Cortex of kidney (tissue), 1 donor: ENCODE measurements at places on chromosomes 4 and X.

DNA sequence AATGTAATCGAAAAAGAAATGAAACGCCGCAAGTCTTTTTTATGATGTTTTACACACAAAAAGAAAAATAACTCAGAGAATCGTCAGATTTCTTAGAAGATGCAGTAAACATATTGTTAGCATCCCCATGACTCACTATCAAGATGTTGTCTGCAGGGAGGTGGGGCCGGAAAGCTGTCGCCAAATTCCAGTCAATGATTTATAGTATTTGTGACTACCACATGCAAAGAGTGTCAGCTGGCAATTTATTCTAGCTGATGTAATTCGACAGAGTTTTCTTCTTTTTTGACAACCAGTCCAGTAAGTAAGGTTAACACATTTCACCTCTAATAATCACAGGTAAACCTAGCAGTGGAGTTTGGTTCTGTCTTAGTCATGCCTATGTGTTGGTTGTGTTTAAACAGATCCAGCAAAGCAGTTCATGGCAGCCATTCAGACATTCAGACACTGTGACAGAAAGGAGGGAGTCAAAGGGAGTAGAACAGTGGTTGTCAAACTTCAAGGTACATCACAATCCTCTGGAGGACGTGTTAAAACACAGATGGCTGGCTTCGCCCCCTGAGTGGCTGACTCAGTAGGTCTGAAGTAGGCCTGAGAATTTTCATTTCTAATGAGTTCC is 19.8 kb upstream of the PPP1R2C start:
- no peak for DNase-seq

DNA sequence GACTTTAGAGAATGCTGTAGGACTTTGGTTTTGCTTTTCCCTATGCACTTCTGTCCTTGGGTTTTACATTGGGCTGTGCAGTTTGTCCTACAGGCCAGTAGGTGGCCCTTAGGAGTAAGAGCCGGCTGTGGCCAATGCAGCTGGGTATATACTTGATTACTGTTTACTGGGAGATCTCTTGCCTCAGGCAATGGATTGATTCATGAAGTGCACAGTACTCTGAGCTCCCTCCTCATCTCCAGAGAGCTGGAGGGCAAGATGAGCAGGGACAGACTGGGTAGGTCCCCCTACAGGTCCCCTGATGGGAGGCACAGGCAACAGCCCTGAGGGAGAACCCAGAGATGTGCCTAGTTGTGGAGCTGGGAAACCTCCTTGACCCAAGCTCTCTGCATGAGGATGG is 103.8 kb upstream of the QRFPR start:
- DNase-seq: no peak

DNA sequence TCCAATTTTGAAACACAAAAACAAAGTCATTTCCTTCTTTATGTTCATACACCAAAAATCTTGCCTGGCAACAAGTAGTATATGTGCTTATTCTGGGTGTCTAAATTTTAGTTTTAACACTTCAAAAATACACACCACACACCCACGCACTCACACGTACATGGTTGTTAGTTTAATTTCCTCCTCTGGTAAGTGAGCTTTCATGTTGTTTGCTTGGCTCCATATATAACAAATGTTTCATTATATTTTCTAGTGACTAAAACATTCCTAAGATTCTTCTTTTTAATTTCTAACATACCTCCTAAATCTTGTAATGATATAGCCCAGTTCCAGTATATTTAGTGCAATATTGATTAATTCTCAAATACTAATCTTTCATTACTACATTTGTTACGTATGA is 80.9 kb downstream of the PRDM5 start:
- no peak for DNase-seq

DNA sequence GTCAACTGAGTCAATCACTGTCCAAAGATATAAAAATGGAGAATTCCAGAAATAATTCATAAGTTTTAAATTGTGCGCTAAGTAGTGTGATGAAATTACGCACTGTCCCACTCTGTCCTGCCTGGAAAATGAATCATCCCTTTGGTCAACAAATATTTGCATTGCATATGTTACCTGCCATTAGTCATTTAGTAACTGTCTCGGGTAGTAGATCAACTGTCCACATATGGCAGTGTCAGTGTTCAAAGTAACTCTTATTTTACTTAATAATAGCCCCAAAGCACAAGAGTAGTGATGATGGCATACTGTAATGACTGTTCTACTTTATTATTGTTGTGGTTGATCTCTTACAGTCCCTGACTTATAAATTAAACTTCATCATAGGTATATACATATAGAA is 3.4 kb downstream of the YTHDC1 start:
- no peak for DNase-seq

DNA sequence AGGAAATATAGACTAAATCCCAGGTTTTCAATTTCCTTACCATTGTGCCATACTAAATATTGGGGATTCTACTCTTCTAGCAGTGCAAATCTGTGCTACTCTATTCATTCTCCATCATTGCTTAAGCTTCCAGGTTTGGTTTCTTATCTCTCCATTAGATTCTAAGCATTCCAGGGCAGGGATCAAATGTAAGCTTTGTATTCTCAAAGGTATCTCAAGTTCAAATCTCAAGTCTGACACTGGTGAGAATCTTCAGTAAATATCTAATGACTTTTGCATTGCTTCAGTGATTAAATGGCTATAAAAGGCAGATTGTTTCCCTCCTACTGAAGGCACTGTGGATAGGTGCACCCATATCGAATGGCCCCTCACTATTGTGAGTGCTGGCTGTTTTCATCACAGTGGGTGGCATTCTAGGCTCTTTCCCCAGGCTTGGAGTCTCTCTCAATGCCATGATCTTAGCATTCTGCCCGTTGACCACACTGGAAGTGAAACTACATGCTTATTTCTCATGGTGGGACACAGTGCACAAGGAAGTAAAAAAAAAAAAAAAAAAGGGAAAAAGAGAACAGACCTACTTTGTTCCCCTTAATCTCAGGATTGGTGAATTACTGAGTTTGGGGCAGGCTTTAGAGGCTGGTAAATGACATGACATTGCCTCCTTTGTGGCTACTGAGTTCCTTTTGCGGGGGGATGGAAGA is 28.7 kb downstream of the FAM9C start:
- DNase-seq: no peak

DNA sequence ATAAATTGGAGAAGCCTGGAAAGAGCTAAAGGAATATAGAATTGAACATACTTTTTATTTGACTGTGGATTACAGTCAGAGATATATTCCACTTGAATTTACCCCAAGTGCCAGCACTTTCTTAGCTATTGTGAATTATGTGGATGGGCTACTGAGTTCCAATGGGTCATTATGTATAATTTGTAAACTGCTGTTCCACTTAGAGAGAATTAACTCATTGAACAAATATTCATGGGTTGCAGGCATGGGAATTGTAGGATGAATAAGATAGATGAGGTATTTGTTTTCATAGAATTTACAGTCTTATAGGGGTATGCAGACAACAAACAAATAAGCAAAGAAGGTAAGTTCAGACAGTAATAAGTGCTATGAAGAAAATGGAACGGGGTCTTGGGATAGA is 195.7 kb downstream of the SHROOM3 start:
- DNase-seq: no peak

- no peak for DNase-seq
These were observed 7.0 kb downstream of the RTL5 start for GRCh38 chrX:72124540-72125201.

DNA sequence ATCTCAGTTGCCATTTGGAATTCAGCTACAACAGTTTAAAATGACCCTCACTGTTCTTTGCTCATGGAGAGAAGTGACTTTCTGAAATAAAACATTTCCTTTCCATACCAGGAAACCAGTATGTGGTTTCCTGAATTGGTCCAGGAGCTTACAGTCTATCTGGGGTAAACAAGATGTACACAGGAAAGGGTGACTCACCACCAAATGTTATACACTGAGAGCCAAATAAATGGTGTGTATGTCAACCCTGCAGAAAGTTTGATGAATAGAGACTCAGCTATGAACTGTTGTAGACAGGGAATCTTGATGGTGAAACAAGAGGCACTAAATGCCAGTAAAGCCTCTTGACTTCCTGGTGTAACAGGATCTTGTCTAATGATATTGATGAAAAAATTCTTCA is 100.4 kb downstream of the HS6ST2 start:
- DNase-seq: no peak

DNA sequence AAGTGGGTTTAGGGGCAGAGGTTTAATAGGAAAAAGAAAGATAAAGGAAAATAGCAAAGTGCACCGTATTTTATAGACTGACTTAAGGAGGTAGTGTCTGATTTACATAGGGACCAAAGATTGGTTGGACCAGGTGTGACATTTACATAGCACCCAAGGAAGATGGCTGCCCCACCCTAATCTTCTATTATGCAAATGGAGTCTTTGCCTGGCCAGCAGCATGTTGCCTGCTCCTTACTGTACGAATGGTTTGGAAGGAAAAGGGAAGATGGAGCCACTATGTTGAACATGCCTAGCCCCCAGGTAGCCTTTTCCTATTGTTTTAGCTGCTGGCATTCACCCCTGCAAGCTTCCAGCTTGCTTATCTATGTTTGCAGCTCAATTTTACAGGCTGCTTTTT is 146.2 kb upstream of the PDE5A start:
- no peak for DNase-seq

- no peak for DNase-seq
These were observed 103.1 kb upstream of the BMP3 start for GRCh38 chr4:80927420-80927819.

- DNase-seq: no peak
These were observed 240.4 kb upstream of the PSAPL1 start for GRCh38 chr4:7675136-7675535.

GRCh38 chrX:130994671-130995070 is 63.5 kb upstream of the ARHGAP36 start:
- DNase-seq: no peak

- DNase-seq: no peak
These were observed 24.3 kb downstream of the IRF2 start for GRCh38 chr4:184450045-184450444.

DNA sequence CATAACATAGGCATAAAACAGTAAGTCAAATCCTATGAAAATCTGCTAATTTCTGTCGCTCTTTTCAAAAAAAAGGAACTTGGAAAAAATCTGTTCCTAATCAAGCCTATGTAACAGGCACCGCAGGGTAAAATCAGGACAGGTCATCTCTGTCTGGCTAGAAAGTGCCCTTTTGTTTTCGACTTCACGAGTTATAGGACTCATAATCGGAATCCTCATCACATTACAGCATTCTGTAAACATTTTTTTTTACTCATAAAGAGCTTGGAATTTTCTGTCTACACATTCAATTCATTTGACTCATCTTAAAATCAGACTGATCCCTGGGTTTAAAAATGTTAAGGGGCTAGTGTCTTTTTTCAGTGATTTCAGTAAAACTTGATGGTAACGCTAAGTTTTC is 181.7 kb upstream of the TBC1D9 start:
- DNase-seq: no peak

GRCh38 chr4:96146686-96147085 is 306.8 kb downstream of the PDHA2 start:
- no peak for DNase-seq

- DNase-seq: no peak
These were observed 29.0 kb downstream of the PDHA1 start for GRCh38 chrX:19372547-19373331.

GRCh38 chr4:59881632-59882031 is 1318.5 kb upstream of the ADGRL3 start:
- DNase-seq: no peak

GRCh38 chr4:88320224-88320779 is 35.9 kb upstream of the PPM1K start:
- DNase-seq: no peak

DNA sequence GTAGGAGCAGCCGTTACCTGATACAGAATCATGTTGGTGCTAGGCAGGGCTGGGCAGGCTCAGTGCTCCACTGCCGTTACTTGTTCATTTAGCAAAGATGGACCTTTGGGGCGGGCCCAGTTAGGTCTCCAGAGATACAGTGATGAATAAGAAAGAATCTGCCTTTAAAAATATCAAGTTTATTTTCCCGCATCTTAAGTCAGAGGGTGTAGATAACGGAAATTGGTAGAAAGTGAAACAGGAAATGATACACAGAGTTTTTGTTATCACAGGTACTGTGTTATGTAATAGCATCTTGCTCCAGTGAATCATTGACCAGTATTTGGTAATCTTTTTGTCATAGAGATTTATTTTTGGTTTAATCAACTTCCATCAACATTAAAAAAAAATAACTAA is 5.5 kb downstream of the TMEM131L start:
- DNase-seq: no peak

GRCh38 chr4:142983065-142983464 is 137.0 kb upstream of the INPP4B start:
- no peak for DNase-seq

DNA sequence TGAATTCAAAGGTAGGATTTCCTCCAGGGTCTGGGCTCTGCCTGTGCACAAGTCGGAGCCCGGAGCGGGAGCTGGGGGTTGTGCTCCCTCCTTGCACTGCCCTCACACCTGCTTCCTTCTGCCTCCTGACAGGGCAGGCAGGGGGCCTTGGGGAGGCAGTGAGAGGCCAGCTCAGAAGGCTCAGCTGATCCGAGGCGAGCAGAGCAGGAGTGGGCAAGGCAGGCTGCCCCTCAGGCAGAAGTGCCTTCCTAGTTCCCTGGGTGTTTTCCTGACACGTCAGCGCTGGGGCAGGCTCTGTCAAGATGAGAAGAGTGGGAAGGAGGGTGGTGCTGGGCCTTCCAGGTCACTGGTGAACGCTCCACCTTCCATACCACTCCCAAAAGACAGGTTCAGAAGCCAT is 5.5 kb upstream of the IRAK1 start:
- no peak for DNase-seq

- no peak for DNase-seq
These were observed 9.4 kb downstream of the TASL start for GRCh38 chrX:30568136-30568535.

DNA sequence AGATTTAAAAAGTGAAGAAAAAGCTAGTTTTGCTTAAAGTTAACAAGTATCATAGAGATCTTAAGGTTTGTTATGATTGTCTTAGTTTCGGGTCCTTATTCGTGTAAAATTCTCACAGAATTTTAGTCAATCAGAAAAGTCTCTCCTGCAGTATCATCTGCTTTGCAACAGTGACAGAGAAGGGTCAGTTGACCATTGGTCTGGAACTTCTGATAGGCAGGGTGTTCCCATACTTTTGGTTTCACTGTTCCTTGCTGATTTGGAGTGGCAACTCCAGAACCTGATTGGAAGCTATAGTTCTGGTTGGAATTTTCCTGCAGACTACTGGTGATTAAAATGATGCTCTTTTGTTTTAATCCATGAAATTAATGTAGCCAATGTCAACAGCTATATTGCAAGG is 1.8 kb downstream of the IL15 start:
- no peak for DNase-seq

DNA sequence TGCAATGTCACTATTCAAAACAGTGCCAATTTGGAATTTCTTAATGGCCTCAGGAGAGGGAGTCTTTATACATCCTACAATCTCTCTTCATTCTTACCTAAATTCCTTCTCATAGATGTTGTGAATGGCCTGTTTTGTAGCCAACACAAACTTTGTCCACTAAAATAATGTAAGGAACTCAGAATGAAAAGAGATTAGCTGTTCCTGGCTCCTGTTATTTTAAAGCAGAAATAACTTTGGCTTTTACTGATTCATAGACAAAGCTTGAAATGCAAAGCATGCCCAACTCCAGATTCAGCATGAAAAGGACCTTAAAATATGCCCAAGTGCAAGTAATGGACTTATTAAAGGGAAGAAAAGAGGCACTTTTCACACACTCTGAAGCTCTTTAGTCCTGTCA is 146.0 kb upstream of the GPC4 start:
- no peak for DNase-seq
